ENCODE measurements at places on chromosomes 7 and 10. TPM values are rescaled to one million over a fixed set of nuclear protein-coding genes. Genes with fewer than 3 reads are reported as not detected.

The SNX10 gene
- polyA plus RNA-seq, result 11.4 TPM

The PCLO gene
- 0.86 TPM for polyA plus RNA-seq

The XRCC2 gene
- 3.7 TPM for polyA plus RNA-seq

The SPDYE18 gene
- not detected for polyA plus RNA-seq

The MPP7 gene
- 3.5 TPM for polyA plus RNA-seq

The TAF6 gene
- polyA plus RNA-seq, result 16.5 TPM

The DGKI gene
- 0.03 TPM for polyA plus RNA-seq

The PAX4 gene
- polyA plus RNA-seq, result not detected

The SOSTDC1 gene
- polyA plus RNA-seq, result 1.5 TPM

The CAMK2G gene
- 23.0 TPM for polyA plus RNA-seq

The GIMAP4 gene
- polyA plus RNA-seq, result not detected

The TMEM176A gene
- polyA plus RNA-seq, result not detected

The SUN3 gene
- 0.16 TPM for polyA plus RNA-seq

The TEX47 gene
- not detected for polyA plus RNA-seq

The HPS1 gene
- 44.5 TPM for polyA plus RNA-seq

The NEUROG3 gene
- not detected for polyA plus RNA-seq

The SPRN gene
- polyA plus RNA-seq, result 0.37 TPM

The SYNPO2L gene
- not detected for polyA plus RNA-seq

The FAM13C gene
- 0.40 TPM for polyA plus RNA-seq

The MARVELD1 gene
- 84.8 TPM for polyA plus RNA-seq

The MAGI2 gene
- 0.02 TPM for polyA plus RNA-seq

The ZNF32 gene
- 14.9 TPM for polyA plus RNA-seq

The CDHR1 gene
- polyA plus RNA-seq, result 8.8 TPM

The ASZ1 gene
- polyA plus RNA-seq, result not detected

Data from mammary epithelial cell (primary cell).